ENCODE measurements at places on chromosomes 5 and 9. TPM values are rescaled to one million over a fixed set of nuclear protein-coding genes. Genes with fewer than 3 reads are reported as not detected.

TMEM232 gene
- total RNA-seq = 5.5 TPM

C1QTNF3 gene
- total RNA-seq = 9.5 TPM

UBE2QL1 gene
- total RNA-seq = 3.3 TPM

TPPP gene
- 7.4 TPM for total RNA-seq

SCAMP1 gene
- total RNA-seq = 10.6 TPM

LEAP2 gene
- total RNA-seq = 20.1 TPM

TLR4 gene
- 18.2 TPM for total RNA-seq

MCC gene
- total RNA-seq = 1.2 TPM

SPATA31A3 gene
- not detected for total RNA-seq

TRIM7 gene
- 1.9 TPM for total RNA-seq

LCP2 gene
- total RNA-seq = 29.4 TPM

GABRP gene
- total RNA-seq = not detected

TUSC1 gene
- total RNA-seq = 16.1 TPM

GRCh38 chr5:59799668-59800346 is 93.7 kb downstream of the PDE4D start:
- no peak for DNase-seq

GRCh38 chr9:133113163-133113948 is 7.7 kb downstream of the RALGDS start:
- peak; percentile 79 for DNase-seq

DNA sequence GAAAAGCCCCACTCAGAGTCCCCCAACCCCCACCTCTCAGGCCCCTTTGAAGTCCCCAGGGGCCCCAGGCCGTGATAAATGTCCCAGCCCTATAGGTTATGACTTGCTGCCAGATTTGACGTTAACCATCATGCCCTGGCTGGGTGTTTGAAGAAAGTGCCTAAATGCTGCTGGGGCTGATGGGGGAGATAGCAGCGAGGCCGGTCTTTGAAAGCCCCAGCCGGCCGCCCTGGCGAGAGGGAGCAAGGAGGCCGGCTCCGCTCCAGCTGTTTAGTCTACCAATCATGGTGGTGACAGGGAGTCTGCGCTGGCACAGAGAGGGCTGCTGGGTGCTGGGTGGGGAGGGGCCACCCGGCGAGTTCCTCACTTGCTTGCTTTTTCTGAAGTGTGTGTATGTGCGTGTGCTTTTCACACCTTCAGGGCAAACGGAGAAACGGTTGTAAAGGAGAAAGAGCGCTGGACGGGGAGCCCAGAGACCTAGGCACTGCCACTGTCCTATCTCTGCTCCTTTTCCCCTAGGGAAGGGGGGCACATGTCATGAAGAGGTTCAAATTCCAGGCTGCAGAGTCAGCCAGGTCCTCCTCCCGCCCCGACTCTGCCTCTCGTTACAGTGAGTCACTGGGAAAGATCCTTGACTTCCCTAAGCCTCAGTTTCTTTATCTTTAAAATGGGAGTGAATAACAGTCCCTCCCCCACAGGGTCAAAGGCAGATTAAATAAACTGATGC is 126.1 kb upstream of the HAND1 start:
- no peak for DNase-seq

DNA sequence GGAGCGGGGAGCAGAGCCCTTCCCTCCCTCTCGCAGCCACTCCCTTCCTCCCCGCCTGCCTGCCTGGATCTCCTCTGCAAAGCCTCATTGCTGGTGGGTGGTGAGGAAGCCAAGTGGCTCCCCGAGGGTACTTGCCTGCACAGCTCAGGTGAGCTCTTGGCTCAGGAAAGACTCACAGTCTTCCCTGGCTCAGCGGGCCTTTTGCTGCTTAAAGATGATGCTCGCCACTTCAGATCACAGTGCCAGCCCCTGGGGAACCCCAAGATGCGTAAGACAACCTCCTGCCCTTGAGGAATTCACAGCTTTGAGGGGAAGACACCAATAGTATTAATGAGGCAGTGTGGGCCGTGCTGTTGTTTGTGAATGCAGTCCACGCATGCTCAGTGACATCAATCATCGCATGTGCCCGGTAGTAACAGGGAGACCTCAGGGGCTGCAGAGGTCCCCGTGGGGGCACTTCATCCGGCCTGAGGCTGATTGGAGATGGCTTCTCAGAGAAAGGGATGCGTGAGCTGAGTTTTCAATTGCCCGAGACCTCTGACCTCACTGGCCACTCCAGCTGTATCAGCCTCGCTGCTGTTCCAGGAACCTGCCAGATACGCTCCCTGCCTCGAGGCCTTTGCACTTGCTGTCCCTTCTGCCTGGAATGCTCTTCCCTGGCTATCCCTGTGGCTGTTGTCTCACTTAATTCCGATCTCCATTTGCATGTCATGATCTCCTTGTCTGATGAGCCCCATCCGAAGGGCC is 36.8 kb downstream of the ERGIC1 start:
- no peak for DNase-seq

DNA sequence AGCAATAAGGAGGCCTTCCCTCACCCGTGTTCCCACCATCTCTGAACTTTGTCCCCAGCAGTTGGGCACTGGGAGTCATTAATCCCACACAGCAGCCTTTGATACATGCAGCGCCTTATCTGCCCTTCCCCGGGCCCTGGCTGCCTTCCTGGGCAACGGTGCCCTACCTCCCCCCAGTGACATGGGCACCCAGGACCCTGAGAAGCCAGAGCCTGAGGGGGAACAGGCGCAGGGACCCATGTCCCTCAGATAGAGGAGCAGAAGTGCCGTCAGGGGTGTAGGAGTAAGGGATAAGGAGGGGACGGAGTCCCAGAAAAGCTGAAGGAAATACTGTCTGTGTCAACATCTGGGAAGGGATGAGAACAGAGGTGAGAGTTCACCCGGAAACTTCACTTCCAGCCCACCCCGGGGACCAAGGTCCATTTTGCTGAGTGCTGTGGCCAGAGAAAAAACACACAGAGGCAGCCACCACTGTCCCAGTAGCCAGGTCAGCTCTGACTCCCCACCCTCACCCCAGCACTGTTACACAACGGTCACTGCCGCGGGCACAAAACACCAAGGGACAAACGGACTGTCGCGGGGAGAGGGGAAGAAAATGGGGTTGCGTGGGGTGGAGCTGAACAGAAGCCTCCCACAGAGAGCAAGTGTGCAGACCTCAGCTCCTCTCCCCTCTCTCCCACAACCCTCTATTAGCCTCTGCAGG is 3.8 kb downstream of the PCDH1 start:
- DNase-seq = peak; percentile 87

DNA sequence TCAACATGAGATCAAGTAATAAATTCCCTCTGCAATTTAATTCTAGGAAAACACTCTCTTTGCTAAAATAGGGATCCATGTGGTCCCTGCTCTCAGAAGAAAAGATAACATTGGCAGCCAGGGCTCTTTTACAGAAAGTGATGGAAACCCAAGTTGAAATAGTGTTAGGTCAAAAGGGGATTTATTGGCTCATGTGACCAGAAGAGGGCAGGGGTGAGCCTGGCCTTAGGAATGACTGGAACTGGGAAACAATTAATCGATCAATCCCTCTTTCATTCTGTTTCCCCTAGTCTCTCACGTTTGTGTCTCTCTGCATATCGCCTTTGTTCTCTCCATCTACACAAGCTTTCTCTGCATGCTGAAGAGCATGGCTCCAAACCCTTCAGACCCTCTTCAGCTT is 58.3 kb upstream of the ALDH1B1 start:
- no peak for DNase-seq

- no peak for DNase-seq
Measured at GRCh38 chr9:98370976-98371315, 115.5 kb upstream of the TBC1D2 start.

- DNase-seq = peak; percentile 36
Measured at GRCh38 chr5:72518001-72518683, 10.9 kb upstream of the ZNF366 start.

DNA sequence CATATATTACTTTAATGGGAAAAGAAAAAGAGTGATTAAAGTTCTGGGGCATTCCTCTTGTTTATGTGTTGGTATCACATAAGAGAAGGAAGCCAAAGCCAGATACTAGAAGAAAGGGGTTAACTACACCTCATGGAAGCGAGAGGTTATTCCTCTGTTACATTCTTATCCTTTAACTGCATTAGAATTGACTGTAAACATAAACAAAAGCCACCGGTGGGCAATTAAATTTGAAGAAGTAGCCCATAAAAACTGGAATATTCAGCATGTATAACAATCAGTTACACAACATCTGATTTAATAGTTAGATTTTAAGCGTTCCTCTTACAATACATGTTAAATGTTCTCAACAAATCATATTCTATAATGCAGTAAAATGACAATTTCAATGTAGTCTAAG is 18.8 kb downstream of the POU5F2 start:
- no peak for DNase-seq

DNA sequence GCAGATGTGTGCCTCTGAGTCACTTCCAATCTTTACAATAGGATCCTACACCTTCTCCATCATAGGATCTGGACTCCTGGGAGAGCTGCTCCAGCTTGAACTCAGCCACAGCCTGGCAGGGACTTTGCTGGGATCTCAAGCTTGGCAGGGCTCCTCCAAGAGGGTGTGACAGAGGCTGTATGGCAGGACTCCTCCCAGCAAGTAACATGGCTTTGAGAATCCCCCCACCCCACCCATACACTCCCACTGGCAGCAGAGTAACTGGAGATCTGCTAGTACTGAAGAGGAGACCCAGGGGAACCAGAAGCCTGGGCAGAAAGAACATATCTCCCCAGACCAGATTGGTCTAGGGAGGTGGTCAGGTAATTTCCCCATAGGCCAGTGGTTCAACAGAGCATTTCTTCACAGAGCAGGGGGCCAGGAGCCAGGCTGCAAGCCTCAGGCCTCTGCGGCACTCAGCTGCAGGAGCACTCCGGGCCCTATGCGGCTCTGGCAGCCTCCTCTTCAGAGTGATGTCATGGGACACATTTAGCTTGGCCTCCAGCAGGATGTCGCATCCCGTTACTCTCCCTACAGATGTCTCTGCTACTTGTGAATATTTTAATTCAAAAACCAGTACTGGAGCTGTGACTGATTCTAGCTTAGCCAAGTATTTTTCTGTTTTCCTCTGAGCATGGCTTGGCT is 1.7 kb upstream of the ACSL6 start:
- DNase-seq = peak; percentile 21

DNA sequence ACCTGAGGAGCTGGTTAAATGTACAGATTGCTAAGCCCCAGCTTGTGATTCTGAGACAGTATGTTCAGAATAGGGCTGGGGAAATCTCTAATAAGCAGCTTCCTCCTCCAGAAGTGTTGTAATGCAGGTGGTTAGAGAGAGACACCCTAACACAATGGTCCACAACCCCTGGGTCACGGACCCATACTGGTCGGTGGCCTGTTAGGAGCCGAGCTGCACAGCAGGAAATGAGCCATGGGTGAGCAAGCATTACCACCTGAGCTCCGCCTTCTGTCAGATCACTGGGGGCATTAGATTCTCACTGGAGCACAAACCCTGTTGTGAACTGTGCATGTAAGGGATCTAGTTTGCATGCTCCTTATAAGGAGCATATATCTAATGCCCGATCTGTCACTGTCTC is 61.8 kb downstream of the SLC36A1 start:
- DNase-seq = no peak

GRCh38 chr5:119808474-119808873 is 179.1 kb downstream of the FAM170A start:
- no peak for DNase-seq

DNA sequence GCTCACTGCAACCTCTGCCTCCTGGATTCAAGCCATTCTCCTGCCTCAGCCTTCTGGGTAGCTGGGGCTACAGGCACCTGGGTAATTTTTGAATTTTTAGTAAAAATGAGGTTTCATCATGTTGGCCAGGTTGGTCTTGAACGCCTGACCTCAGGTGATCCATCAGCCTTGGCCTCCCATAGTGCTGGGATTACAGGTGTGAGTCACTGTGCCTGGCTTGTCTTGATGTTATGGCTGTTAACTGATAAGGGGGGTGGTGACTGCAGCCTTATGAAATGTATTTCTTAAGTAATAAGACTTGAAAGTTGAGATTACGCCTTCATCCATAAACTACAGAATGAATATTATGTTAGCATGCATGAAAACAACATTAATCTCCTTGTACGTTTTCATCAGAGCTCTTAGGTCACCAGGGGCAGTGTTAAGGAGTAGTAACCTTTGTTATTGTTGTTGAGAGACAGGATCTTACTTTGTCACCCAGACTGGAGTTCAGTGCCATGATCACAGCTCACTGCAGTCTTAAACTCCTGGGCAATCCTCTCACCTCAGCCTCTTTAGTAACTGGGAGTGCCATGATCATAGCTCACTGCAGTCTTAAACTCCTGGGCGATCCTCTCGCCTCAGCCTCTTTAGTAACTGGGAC is 148.3 kb downstream of the ATP10B start:
- no peak for DNase-seq

- DNase-seq = no peak
Measured at GRCh38 chr5:59069438-59070079, 486.7 kb downstream of the RAB3C start.

DNA sequence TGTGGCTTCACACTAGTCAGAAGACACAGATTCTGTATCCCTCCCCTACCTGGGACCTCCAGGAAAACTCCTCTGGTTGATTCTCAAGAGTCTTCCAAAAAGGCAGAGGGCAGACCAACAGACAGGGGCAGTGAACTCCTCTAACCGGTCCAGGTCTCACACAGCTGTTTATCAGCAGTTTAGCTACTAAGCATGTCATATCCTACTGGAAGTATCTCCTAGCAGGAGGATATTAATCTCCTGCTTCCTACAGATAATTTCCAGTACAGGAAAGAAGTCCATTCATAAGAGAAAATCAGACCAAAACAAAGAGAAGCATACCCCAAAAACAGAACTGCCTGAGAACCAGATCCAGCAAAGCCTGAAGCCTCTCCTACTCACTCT is 64.3 kb downstream of the DTWD2 start:
- no peak for DNase-seq

DNA sequence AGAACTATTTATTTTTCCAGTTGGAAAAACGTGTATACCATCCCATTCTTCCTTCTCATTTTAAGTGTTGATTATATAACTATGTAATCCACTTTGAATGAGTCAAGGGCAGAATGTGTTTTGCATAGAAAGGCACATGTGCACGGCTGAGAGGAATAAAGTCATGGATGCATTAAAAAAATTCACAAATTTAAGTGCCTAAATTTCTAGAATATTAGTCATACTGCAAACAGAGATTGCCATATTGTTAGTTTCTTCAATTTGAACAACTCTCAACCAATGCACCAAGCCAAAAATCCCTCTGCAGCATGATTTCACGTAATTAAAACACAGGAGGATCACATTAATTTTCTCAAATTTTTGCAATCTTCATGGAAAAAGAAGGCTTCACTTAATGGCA is 166.3 kb downstream of the MPDZ start:
- DNase-seq = no peak

DNA sequence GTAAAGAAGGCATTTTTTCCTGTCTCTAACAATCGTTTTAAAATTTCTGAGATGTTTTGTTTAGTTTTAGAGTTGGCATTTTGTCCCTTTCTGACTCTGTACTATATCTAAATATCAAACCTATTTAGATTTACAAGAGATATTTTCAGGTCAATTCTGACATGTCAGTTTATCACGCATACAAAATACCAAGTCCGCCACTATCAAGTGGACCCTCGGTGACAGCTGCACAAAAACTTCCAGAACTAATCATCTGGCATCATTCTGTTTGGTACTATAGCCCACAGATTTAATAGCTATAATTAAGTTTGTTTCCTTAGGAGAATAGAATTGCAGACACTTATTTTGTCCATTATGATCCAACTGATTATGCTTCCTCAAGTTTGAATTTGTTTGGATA is 1278.2 kb downstream of the CDH12 start:
- DNase-seq = no peak

GRCh38 chr5:151678713-151679112 is 8.0 kb downstream of the SPARC start:
- no peak for DNase-seq

GRCh38 chr5:168879929-168880328 is 300.8 kb upstream of the PANK3 start:
- DNase-seq = no peak

GRCh38 chr5:109479260-109479860 is 69.6 kb upstream of the PJA2 start:
- DNase-seq = no peak

All from Peyer's patch (tissue), 4 donors.